NCI-H2107 (cell line): ENCODE measurements at places on chromosomes 13 and 19.

DNA sequence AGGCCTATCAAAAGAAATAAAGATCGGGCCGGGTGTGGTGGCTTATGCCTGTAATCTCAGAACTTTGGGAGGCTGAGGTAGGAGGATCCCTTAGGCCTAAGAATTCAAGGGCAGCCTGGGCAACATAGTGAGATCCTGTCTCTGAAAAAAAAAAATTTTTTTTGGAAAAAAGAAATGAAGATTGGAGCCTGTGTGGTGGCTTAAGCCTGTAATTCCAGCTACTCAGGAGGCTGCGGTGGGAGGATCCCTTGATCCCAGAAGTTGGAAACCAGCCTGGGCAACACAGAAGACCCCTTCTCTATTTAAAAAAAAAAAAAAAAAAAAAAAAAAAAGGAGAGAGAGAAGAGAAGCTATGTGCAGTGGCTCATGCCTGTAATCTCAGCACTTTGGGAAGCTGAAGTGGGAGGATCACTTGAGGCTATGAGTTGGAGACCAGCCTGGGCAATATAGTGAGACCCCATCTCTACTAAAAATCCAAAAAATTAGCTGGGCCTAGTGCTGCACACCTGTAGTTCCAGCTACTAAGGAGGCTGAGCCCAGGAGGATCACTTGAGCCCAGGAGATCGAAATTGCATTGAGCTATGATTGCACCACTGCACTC is 14.7 kb upstream of the LYPD3 start:
- no peak for DNase-seq

DNA sequence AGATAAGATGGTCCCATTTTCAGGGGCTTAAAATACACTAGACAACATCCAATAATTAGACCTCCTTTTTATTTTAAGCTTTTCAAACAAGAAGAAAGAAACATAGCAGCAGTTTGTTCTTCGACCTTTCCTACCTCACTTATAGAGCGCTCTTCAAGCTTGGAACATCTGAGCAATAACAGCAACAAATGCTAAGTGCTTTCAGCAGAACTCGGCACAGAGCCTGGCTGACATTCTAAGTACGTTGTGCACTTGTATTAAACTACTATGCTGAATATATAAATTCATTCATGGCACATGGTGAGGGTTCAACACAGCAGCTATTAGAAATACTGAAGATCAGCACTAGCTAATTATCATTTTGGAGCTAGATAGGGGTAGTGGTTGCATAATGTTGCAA is 256.1 kb upstream of the MAB21L1 start:
- DNase-seq, result no peak

DNA sequence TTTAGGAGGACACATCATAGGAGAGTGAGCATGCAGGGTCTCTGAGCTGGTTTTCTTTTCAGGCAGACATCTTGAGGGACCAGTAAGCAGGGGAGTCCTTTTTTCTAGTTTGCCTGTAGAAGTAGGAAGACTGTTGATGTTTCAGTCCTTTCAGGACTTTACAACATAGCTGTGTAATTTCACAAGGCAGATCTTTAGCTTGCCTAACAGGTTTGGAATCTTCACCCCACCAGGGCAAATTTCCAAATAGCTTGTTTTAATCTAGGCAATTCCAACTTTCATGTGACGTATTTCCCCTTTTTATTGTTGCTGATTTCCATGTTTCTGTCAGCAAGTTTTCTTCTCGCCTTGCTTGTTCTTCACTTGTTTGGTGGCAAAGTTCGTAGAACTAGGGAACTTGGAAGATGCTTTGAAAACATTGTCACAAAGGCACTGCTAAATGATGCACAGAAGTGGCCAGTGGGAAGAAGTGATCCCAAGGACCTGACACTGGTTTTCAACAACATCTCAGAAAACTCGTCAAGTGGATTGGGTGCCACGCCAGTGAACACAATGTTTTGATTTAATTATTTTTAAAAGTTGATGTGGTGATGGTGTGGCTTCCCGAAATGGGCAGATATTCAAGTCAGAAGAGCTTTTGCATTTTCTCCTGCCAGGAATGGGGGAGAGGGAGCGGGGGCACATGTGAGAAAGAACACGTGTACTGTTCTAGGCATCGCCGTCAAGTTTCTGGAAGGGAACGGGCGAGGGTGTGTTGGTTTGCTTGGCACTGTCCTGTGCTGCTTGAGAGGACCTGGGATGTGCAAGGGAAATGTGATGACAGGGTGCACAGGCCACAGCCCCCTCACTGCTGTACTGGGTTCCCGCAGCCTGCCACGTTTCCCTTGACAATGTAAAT is 418.6 kb downstream of the OXGR1 start:
- DNase-seq, result no peak

- no peak for DNase-seq
Observed at GRCh38 chr13:114264886-114265611, 16.4 kb upstream of the UPF3A start.

GRCh38 chr13:88196106-88196505 is 524.9 kb downstream of the SLITRK5 start:
- DNase-seq, result no peak

GRCh38 chr13:94613051-94613450 is 11.4 kb downstream of the GPR180 start:
- no peak for DNase-seq

DNA sequence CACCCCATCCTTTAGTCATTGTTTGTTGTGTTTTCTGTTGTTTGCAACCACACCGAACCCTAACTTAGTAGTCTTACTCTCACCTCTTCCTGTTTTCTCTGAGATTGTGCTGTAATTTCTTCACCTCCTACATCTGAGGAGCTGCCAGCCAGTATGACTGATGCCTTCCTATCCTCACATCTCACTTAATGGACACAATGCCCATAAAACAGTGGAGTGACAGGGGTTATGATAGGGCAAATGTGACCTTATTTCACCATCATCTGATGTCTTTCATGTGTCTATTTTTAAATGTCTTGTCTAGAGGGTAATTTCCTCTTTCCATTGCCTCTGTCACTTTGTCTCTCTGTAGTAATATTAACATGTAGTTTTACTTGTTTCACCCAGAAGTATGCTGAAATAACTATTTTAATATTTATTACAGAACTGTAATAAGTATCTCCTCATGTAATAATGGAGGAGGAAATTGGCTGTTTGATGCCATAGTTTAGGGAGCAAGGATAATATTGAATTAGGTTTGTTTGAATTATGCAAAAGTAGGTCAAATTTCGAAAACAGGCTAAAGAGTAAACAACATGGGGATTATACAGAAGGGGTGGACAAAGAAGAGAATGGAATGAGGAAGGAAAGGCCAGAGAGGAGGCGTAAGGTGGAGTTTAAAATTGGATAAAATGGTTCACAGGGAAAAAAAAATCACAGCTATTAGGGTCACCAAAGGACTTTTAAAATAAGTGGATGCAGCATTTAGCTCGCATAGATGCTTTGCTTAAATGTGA is 103.5 kb upstream of the SPRY2 start:
- DNase-seq, result no peak

DNA sequence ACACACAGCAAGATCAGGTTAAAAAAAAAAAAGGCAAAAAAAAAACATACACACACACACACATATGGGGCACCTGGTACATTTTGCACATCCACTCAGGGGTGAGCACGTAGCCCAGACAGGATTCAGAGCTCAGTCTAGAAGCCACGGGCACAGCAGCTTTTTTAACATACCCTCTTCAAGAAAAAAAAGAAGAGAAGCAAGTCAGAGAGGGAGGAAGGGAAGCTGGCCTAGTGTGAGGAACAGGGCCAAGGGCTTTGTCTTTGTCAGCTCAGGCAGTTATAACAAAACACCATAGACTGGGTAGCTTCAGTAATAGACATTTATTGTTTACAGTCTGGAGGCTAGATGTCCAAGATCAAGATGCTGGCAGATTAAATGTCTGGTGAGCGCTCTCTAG is 2.3 kb upstream of the TPM4 start:
- DNase-seq, result no peak

- no peak for DNase-seq
Observed at GRCh38 chr13:68345963-68346531, 1115.9 kb upstream of the PCDH9 start.

DNA sequence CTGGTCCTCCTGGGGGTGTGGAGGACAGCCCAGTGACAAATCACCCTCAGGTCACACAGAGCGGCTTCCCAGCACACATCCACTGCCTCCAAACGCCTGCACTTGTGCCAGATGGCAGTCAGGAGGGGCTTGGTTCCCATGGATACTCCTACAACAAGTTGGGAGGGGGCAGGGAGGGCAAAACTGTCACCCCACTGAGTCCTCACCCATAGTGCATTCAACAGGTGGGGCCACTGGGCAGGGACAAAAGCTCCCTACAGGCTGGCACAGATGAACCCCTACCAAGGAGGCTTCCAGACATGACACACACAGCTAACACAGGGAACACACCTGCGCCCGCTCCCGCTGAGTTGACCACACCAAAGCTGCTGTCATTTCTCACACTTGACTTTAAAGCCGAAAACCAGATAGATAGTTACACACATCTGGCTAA is 120.5 kb downstream of the STK24 start:
- no peak for DNase-seq
